GDM1 (cell line): ENCODE measurements at places on chromosomes 1 and 21.

DNA sequence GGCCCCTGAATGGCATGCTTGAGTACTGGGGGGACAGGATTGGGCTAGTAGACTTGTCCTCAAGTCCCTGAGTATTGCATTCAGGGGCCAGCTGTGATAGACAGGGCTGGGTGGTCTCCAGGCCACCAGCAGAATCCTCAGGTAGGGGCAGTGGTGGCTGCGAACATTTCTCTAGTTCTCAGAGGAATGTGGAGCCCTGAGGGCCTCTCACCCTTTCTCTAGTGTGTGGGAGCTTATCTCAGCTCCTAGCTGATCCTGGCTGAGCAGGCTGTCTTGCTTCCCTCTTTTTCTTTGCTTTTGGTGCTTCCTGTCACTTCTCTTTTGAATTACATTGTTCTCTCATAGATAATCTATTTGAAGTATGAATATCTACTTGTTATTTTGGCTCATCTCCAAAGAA lies 30.0 kb upstream of the PM20D1 start:
- no peak for DNase-seq

DNA sequence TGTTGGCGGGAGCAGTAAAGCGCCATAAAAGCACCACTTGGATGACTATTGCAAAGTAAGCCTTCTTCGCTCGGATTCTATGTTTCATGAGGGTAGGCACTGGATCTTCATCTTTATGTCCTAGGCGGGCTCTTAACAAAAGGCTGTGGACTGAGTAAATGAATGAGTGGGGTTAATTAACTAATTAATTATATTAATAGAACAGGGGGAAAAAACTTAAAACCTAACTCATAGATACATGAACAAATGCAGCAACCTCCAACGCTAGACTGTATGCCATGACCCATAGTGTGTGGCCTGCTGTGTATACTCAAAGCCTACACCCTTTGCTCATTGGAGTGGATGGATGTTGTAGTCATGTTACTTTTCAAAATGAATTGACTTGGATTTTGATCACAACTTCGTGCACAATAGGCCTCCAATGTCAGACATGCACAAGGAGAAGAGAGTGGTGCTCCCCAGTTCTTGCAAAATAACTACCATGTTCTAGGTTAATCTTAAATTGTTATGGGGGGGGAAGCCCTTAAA lies 417 bp upstream of the GFI1 start:
- DNase-seq = no peak

DNA sequence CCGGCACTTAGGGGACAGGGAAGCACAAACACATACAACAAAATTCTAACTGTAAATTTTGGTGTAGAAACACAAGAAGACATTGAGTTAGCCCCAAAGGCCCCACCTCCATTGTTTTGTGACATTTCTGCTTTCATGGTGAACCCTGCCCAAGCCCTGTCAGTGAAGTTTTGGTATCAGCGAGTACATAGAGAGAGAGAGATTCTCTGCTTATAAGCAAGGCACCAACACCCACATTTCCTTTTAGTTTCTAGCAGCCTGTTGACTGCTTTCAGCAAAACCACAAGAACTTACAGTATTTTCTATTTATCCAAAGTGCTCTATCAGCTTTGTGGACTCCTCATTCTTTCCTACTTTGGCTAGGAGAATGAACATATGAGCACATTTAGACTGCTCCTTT lies 24.0 kb downstream of the ZNF124 start:
- no peak for DNase-seq

DNA sequence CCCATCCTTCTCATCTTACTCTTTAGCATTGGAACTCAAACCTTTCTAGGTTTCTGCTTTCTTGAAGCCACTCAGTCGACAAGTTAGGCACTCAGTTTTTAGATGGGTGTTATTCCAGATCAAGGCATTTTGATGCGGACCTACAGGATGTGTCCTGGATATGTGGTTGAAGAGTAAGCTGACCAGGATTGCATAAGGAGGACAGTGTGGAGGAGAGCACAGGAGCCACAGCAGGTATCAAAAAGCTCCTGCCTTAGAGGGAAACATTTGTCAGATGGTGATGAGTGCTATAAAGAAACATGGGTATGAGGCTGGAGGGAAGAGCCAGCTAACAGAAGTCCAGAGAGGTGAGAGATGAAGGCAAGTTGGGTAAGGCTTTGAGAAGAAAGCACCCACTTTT lies 33.9 kb upstream of the OPRD1 start:
- DNase-seq = no peak

GRCh38 chr1:198977909-198978308 lies 339.1 kb downstream of the PTPRC start:
- no peak for DNase-seq

DNA sequence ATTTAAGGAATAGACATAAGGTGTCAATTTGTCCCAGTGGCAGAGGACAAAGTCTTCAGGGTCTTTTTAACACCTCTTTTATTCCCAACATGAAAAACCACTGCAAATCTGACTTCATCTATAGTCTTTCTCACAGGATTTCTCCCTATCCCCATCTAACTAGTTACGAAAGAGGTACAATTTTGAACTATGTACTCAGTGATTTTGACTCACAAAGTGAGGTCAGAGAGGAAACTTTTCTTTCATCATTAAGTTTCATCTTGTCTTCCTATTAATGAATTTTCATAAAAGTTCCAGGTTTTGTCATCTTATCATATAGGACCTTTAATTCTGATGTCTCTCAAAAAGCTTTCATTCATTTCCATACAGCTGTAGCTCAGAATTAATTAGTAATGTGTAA lies 63.3 kb downstream of the ASH1L start:
- no peak for DNase-seq

- no peak for DNase-seq
These were observed 99.4 kb upstream of the TLR5 start for GRCh38 chr1:223242382-223242955.

- peak; percentile 62 for DNase-seq
These were observed 177.5 kb downstream of the ZZZ3 start for GRCh38 chr1:77504986-77505385.

DNA sequence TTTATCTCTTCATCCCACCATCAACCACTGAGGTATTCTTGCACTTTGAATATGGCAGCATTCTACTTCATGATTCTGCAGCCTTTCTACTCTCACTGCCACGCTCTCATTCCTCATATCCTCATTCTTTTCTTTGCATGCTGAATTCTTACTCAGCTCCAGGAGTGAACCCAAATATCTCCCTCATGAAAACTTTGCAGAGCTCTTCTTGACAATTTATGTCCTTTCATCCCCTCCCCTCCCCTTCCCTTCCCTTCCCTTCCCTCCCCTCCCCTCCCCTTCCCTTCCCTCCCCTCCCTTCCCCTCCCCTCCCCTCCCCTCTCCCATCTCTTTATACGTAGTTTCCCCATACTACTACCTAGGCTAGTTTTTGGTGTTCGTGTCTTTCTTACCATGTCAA lies 363.9 kb downstream of the RYR2 start:
- DNase-seq = no peak

DNA sequence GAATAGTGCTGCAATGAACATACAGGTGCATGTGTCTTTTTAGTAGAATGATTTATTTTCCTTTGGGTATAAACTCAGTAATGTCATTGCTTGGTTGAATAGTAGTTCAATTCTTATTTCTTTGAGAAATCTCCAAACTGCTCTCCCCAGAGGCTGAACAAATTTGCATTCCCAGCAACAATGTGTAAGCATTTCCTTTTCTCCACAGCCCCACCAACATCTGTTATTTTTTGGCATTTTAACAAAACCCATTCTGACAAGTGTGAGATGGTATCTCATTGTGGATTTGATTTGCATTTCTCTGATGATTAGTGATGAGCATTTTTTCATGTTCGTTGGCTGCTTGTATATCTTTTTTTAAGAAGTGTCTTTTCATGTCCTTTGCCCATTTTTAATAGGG lies 21.9 kb upstream of the EEIG2 start:
- no peak for DNase-seq

DNA sequence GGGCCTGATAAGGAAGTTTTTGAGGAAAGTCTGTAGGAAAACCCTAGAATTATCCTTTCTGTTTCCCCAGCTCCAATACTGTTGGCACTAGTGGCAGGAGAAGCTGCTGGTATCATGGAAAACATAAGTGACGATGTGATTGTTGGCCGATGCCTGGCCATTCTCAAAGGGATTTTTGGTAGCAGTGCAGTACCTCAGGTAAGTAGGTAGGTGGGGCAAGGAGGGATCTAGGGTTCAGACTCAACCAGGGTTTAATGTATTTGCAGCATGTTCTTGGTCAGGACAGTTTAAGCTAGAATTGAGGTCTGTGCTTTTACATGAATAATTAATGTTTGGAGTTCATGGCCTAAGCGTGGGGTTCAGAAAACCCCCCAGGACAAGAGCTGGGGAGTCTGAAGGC lies 62.1 kb downstream of the KDM1A start:
- DNase-seq = no peak

DNA sequence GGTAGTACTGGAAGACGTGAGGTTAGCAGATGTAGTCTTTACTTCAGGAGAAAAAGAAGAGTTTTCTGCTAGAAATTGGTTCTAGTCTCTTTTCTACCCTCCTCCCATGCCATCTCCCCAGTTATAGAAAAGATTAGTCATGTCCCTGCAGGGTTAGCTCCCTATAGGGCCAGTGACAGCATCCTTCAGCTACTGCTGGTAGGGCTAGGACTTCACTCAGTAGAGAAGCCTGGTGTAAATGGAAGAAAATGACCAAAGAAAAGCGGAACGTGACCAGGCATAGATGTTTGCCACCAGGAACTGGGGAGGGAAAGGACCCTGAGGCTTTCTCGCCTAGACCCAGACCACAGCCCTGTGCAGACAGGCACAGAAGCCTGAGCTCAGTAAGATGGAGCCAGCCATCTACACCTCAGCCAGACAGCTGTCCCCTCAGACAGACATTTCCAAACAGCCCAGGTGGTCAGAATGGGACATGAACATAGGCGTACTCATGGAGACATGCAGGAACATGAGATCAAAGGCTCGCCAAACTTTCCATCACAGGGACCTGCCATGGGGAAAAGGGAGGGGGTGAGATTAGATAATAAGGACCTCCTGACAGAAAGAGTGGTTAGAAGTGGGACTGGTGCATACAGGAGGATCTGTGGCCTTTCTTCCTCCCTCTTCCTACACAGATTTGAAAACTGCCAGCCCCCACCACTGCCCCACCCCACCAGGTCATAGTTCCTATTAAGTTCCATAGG lies 23.5 kb upstream of the SLAMF9 start:
- no peak for DNase-seq

DNA sequence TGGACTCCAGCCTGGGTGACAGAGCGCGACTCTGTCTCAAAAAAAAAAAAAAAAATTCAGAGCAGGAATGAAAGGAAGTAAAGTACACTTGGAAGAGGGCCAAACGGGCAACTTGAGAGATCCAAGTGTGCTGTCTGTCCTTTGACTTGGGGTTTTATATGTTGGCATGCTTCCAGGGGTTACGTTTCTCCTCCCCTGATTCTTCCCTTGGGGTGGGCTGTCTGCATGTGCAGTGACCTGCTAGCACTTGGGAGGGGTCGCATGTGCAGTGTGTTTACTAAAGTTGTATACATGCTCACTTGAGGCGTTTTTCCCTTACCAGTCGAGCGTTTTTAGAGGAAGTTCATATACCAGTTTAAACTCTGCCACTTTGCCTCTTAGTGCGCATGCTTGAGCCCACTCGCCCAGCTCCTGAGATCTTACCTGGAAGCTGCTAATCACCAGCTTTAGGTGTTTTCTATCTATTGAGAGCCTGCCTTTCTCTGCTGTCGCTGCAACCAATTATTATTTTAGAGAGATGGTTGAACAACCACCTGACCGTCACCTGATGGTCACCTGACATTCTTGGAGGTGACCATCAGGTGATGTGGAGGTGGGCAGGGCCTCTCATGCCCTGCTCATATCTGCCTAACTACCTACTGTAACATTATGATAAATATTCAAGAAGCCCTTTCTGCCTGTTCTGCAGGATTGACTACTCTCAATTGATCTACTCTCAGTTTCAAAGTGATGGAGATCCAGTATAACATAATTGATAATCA lies 140.1 kb downstream of the MACF1 start:
- no peak for DNase-seq

DNA sequence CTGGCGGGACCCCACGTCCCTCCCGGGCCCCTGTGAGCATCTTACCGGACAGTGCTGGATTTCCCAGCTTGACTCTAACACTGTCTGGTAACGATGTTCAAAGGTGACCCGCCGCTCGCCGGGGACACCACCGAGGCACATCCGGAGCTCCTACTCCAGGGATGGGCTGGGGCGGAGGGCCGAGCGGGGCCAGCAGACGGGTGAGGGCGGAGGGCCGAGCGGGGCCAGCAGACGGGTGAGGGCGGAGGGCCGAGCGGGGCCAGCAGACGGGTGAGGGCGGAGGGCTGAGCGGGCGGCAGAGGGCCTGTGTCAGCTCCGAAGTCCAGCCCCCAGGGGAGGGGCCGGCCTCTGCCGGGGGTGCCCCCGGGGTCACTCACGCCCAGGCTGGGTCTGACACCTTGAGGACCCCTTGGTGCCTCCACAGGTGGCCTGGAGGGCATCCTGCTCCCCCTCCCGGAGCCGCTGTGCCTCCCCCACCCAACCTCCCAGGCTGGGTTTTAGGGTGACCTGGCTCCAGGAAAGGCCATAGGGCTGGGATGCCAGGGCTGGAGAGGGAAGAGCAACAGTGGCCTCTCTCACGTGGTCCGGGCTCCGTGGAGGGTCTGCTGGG lies 5.7 kb upstream of the TTLL10 start:
- DNase-seq = no peak

DNA sequence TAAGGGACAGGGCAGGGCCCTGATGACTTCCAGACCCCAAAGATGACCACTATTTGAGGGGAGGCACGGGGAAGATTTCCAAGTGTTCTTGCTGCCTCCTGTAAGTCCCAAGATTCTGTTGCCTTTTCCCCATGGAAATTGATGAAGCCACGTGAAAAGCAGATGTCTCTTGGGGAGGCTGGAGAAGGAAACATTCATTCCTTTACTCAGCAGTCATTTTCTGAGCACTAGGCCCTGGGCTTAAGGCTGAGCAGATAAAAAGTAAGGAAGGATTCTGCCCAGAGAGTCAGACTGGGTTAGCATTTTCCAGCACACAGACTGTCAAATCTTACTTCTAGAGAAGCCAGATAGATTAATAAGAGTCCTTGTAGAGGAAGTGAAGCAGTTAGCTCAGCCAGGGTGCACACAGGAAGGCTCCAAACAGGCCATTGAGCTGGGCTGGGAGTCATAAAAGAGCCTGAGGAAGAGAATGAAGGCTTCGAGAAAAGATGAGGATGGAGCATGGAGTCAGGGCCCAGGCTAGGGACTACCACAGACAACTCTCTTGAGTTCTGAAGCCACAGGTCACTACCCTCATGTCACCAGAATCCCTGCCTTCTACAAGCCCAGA lies 10.1 kb downstream of the EXTL1 start:
- no peak for DNase-seq

GRCh38 chr1:167492481-167492910 lies 25.8 kb downstream of the CD247 start:
- no peak for DNase-seq

DNA sequence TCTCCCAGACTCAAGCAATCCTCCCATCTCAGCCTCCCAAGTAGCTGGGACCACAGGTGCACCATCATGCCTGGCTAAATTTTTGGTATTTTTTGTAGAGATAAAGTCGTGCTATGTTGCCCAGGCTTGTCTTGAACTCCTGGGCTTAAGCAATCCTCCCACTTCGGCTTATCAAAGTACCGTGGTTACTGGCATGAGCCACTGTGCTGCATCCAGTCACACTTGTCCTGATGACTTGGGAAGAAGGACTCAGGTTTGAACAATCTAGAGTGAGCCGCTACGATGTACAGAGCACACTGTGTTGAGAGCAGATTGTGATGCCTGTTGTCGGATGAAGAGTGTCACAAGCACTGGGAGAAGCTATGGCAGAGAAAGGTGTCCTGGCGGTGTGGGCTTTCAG lies 27.2 kb downstream of the RNF187 start:
- DNase-seq = no peak

GRCh38 chr21:37435120-37435519 lies 68.5 kb downstream of the DYRK1A start:
- peak; percentile 75 for DNase-seq
